ENCODE measurements at places on chromosomes 5 and 9. TPM values are rescaled to one million over a fixed set of nuclear protein-coding genes. Genes with fewer than 3 reads are reported as not detected.

Gene ADRA1B
- 1.8 TPM for total RNA-seq

Gene CDH6
- 2.2 TPM for total RNA-seq

Gene CCDC183
- total RNA-seq, result 1.6 TPM

Gene GHR
- total RNA-seq, result 15.2 TPM

Gene KIF27
- 4.5 TPM for total RNA-seq

Gene DDX4
- total RNA-seq, result not detected

Gene C1QTNF2
- total RNA-seq, result 1.2 TPM

Gene PLAC8L1
- 0.62 TPM for total RNA-seq

Gene PCA3
- total RNA-seq, result not detected

Gene RASEF
- 0.24 TPM for total RNA-seq

Gene SLC36A3
- total RNA-seq, result not detected

Gene POC5
- total RNA-seq, result 4.6 TPM

Gene EIF4E1B
- not detected for total RNA-seq

GRCh38 chr9:134734270-134734669 lies 92.7 kb downstream of the COL5A1 start:
- DNase-seq, result no peak

- DNase-seq, result no peak
Measured at GRCh38 chr9:119273325-119273904, 95.8 kb downstream of the BRINP1 start.

- no peak for DNase-seq
Measured at GRCh38 chr9:414595-414994, 199.9 kb downstream of the DOCK8 start.

GRCh38 chr9:22210262-22210661 lies 201.2 kb upstream of the CDKN2B start:
- no peak for DNase-seq

- DNase-seq, result no peak
Measured at GRCh38 chr5:32170303-32171151, 3.6 kb downstream of the GOLPH3 start.

DNA sequence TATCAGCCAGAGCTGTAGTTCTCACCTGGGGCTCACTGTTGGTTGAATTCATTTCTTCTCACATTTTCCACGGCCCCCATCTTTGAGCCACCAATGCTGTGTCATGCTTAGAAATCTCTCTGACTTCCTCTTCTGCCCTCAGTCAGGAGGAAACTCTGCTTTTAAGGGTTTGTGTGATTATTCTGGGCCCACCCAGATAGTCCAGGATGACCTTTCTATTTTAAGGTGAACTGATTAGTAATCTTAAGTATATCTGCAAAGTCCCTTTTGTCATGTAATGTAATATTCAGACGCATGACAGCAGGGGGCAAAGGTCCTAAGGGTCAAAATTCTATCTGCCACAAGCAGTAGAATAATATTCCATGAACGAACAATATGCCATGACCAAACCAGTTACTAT lies 88.4 kb downstream of the AK8 start:
- no peak for DNase-seq

DNA sequence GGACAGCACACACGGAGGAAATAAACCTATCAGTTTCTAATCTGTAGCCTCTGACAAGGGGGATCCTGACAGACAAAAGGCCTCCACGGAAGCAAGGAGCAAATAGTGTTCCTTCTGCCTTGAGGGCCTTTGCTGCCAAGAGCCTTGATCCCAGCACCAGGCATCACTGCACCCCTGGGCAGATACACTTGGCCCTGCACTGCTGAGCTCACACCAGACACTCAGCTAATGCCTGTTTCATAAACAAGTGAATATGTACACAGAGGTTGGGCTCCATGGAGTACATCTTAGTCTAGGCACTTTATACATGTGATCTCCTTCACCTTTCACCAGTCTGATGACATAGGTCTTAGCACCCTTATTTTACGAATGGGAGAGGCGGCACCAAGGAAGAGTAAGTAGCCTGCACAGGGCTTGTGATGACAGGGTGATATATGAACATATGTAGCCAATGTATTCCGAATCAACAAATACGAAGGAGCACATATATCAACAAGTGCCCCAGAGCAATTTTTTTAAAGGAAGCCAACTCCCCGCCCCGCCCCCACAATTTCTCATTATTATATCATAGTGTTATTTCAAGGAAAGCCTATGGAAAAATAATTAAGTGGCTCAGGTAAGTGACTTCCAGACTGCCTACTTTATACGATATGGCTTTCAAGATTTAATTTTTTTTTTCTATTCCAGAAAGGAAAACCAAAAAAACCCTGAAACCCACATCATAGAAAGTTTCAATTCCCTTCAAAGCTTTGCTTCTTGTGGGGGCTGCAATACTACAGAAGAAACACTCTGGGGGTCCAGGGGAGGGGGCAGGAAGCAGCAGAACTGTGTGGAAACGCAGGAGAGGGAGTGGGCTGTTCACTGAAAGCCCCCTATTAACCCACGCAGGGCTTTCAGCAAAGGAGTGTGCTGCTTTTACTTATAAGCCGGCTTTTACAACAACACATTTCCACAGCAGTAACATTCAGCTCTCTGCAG lies 32.0 kb downstream of the CDC14B start:
- DNase-seq, result no peak

- no peak for DNase-seq
Measured at GRCh38 chr9:124553738-124554137, 46.5 kb upstream of the NR5A1 start.

- no peak for DNase-seq
Measured at GRCh38 chr5:132277256-132277655, 16.9 kb upstream of the SLC22A4 start.

DNA sequence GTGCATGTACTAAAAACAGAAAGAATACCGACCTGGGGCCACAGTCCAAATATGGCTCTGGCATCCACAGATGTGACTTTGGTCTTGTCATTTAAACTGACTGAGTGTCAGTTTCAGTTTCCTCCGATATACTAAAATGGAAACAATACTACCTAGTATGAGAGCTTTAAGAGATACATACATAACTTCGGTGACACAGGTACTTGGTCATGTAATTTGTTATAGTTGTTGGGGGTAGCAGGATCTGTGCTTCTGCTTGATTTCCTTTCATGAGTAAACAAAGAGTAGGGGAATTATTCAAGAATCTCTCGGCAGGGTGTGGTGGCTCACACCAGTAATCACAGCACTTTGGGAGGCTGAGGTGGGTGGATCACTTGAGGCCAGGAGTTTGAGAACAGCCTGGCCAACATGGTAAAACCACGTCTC lies 32.1 kb downstream of the MTMR12 start:
- DNase-seq, result no peak

- no peak for DNase-seq
Measured at GRCh38 chr5:84518370-84518769, 133.7 kb upstream of the EDIL3 start.

DNA sequence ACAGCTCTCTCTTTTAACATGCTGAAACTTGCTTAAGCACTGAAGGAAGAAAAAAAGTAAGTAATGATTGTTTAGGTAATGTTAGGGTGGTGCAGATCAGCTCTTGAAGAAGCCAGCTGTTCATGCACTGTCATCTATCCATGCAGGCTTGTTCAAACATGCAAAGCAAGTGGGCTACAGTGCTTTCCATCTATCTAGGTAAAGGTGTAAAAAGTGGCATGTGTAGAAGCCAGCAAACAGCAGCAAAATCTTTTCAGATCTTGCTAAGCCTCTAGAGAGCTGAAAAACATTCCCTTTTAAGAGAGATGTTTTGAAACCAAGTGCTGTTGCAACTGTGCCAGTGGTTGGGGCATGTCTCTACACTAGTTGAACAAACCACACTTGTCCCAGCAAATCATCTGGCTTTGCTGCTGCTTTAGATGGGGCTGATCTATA lies 214.4 kb downstream of the EFNA5 start:
- DNase-seq, result no peak

DNA sequence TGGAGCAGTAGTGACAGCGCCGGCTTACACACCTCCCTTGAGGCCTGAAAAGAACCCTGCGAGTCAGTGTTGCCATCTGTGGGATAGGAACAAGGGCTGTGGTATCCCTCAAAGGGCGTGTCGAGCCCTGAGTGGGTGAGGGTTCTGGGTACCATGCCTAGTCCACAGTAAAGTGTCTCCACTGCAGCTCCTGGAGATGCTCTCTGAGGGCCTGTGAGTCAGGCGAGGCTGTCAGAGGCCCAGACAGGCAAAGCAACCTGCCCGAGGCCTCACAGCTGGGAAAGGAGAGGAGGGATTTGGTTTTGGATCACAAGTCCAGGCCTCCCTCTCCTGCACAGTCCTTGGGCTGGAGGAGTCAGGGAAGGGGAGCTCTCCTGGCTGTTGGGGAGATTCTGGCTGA lies 6.1 kb downstream of the PRRX2 start:
- no peak for DNase-seq

DNA sequence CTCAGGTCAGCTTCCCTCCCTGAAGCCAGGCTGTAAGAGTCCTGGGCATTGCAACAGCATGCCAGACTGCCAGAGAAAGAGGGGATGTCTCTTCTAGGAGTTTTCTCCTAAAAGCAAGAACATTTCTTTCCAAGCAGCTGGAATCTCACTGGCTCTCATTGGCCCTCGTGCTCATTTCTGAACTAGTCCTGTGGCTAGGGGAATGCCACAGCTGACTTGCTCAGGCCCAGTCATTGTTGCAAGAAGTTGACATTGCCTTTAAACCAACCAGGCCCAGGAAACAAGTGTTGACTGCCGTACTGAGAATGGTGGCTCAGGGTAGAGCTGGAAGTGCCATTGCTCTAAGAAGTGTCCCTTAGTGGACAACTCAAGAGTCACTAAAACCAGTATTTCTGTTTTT lies 15.0 kb upstream of the CEP120 start:
- no peak for DNase-seq

DNA sequence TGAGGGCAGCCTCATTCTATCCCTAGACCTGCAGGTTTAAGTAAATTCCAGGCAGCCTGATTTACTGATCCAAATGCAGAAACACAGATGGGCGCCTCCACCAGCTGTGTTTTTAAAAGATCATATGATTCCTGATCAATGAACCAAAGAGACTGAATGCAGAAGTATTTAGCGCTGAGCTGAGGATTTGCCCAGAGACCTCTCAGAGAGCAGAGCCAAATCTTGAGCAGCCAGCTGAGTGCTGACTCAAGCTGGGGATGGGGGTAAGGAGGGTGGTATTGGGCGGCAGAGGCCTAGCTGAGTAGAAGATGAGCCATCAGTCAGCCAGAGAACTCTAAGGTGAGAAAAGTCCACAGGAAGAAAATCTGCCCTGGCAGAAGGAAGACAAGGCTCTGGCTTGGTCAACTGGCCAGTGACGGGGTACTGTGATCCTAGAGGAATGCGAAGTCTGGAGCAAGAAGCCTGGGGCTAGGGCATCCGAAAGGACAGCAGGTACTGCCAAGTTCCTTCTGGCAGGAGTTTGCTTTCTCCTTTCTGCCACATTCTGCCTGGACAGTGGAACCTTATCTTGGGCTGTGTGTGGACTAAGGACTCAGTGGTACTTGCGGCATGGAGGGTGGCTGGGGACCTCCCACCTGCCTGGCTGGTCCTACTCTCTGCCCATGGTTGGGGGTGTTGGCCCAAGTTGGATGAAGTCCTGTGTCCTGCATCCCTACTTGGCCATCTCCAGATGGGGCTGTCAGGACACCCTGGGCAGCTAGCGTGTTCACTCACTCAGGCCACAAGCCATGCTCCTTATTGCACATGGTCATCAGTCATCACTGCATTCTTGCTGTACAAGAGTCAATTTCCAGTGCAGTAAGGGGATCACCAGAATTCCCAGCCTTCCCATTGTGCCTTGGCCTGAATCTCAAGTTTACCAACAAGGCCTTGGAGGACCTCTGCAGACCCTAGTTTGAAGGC lies 34.5 kb upstream of the CDKN2AIPNL start:
- no peak for DNase-seq
